CD4-positive, alpha-beta T cell treated with Interleukin-17A for 4 hours (primary cell): ENCODE measurements at places on chromosomes 16 and 17.
A peak's percentile ranks its signal among the peaks of the same experiment; 100 is the strongest.

- DNase-seq, result no peak
Observed at GRCh38 chr17:40348562-40349476, 15.7 kb downstream of the GJD3 start.

- peak; percentile 51 for DNase-seq
Observed at GRCh38 chr16:57600048-57600835, 28.2 kb upstream of the ADGRG1 start.

- DNase-seq, result no peak
Observed at GRCh38 chr16:80447241-80447640, 93.6 kb upstream of the DYNLRB2 start.

- no peak for DNase-seq
Observed at GRCh38 chr16:27636453-27637240, 86.7 kb downstream of the KATNIP start.

GRCh38 chr17:75632863-75633485, at the start of gene SMIM5:
Gene SMIM5 (plus strand): TSS chr17:75633434. CDS start chr17:75640202, 6,768 bp downstream.
- DNase-seq, result peak; percentile 90

- DNase-seq, result no peak
Observed at GRCh38 chr16:81798311-81799137, 19.4 kb downstream of the PLCG2 start.

DNA sequence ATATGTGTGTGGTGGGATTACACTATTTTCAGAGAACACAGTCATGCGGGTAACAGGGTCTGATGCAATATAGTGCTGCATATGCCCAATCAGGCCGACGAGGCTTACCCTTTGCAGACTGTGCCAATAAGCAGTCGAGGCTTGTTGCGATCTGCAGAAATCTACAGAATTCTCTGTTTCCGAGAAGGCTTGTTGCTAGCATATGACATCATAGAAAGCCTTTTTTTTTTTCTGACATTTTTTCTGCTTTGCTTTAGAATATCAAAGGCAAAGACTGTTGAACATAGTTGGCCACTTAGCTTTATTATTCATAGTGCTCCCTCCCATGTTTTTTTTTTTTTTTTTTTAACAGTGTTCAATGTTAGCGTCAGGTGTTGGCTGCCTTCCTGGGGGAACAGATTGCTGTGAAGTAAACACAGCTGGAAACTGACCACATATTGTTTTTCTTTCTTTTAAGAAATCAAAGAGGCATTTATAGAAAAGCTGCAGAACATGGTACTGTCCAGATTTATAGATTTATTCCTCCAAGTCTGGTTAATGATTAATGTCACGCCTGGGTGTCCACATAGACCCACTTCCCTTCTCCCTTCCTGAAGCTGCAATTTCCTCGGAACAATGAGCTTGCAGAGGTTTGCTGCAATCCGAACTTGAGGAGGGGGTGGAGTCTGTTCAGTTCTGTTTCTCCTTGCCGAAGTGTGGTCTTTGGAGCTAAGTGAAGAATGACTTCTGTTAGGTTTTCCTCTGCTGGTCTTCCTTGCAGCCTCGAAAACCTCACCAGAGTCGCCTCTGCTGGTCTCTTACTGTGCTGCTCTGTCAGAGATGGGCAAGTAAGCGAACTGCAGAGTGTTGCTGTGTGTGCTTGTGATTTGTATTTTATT, 87.3 kb downstream of the MAP2K6 start:
- DNase-seq, result no peak

- DNase-seq, result peak; percentile 83
Observed at GRCh38 chr17:38704606-38705522, at the start of gene MLLT6. Gene MLLT6 (plus strand): TSS chr17:38705273. CDS start chr17:38705633, 360 bp downstream.

DNA sequence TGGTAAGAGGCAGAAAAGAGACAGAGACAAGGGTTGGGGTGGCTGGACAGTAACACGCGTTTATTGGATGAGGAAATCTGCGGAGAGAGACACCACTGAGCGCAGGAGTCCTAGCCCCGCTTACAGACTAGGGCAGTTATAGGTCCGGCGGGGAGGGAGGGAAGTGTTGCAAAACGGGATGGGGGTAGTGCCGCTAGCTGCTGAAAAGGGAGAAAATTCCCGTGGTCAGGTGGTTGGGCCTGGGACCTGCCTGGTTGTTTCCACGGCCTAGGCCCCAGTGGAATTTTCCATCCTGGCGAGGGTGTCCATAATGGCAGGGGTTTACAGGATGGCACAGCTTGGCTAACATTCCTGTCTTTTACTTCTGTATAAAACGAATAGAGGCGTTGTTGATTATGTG, 5.5 kb upstream of the CPHXL2 start:
- no peak for DNase-seq

- DNase-seq, result no peak
Observed at GRCh38 chr16:70390774-70391173, 44.1 kb downstream of the DDX19A start.

DNA sequence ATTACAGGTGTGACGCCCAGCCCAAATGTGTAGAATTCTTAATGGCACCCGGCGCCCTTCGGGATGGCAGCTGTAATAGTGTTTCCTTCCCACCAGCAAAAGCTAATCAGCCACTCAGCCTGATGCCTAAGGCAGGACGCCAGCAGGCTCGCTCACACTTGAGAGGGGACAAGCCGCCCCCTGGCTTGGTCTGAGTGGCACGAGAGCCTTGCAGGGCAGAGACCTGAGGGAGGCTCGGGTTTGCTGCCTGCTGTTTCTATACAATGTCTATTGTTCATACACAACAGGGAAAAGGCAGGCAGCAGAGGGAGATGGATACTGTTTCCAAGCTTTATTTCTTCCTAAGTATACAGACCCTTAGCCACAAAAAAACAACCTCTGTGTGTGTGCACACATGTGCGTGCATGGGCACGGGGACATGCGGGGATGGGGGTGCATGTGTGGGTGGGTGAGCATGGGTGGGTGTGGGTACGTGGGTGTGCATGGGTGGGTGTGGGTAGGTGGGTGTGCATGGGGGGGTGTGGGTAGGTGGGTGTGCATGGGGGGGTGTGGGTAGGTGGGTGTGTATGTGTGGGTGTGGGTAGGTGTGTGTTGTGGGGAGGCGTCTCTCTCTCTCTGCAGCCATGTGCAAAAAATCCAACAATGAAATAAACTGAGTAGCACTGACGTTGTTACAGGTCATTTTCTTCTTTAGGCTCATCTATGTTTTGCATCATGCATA, 10.0 kb downstream of the SLC38A8 start:
- DNase-seq, result no peak

DNA sequence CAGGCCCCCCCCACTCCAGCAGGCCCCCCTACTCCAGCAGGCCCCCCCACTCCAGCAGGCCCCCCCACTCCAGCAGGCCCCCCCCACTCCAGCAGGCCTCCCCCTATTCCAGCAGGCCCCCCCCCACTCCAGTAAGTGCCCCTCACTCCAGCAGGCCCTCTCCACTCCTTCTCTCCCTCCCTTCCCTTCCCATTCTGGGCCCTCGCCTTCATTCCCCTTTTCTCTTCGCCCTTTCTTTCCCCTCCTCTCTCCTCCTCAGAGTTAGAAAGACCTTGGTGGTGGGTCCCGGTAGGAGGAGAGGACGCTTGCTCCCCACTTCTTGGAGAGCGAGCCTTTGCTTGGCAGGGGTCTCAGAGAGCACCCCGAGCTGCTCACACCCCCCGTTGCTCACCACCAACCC, 177.0 kb upstream of the TNRC6C start:
- DNase-seq, result no peak

DNA sequence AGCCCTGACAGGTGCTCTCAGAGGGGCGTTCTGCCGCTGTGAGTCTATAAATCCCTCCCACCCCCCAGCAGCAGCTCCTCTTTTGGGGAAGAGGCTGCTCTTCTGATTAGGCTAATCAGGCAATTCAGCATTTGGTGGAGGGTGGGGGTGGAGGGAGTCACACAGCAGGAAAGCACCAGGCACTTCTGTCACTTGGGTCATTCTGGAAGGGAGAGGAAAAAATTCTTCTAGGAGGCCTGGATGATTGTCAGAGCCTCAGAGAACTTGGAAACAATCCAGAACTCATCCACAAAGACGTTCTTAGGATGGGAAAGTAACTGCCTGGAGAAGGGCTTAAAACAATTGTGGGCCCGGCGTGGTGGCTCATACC, 7.3 kb upstream of the SSTR2 start:
- DNase-seq, result no peak

DNA sequence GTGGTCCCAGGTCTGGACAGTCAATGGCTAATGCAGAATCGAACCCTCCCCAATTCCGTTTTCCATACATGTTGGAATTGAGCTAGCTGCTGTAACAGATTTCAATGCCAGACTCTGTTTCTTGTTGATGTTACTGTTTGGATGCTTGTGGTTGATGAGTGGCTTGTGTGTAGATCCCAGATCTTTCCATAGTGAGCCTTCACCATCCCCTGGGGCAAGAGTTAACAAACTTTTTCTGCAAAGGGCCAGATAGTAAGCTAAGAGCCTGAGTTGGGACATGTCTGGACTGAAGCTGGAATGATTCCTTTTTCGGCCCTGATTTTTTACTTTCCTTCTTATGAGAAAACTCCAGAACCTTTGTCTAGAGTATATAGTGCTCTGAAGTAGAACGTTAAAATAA, 296.3 kb downstream of the CPPED1 start:
- DNase-seq, result no peak

DNA sequence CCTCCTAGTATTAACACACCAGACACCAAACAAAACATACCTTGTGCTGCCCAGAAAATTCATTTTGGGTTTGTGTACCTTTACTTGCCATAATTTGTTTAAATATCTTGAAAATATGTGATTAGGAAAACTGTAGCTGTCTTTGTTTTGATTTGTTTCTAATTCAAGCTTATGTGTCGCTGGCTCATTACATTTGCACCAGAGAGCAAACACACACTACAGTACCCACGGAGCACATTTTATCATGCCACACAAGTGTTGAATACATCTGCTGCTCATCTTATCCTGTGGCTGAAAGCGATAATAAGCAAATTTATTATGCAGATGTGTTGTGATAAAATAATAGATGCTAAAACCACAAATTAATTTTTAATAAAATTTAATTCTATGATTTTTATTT, 63.1 kb downstream of the SPAG9 start:
- DNase-seq, result no peak

- DNase-seq, result no peak
Observed at GRCh38 chr17:79216826-79217225, 142.2 kb downstream of the ENGASE start.

DNA sequence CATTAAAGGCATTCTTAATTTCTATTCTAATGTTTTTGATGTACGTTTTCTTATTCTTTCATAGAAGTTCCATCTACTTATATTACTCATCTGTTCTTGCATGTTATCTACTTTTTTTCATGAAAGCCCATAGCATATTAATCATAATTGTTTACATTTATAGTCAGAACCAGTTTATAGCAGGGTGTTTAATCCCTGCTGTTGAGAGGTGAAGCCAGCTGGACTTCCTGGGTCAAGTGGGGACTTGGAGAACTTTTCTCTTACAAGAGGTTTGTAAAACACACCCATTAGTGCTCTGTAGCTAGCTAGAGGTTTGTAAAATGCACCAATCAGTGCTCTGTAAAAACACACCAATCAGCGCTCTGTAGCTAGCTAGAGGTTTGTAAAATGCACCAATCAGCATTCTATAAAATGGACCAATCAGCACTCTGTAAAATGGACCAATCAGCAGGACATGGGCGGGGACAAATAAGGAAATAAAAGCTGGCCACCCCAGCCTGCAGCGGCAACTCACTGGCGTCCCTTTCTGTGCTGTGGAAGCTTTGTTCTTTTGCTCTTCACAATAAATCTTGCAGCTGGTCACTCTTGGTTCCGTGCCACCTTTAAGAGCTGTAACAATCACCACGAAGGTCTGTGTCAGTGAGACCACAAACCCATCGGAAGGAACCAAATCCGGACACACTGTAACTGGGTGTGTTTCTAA, 120.6 kb downstream of the TANC2 start:
- DNase-seq, result no peak

DNA sequence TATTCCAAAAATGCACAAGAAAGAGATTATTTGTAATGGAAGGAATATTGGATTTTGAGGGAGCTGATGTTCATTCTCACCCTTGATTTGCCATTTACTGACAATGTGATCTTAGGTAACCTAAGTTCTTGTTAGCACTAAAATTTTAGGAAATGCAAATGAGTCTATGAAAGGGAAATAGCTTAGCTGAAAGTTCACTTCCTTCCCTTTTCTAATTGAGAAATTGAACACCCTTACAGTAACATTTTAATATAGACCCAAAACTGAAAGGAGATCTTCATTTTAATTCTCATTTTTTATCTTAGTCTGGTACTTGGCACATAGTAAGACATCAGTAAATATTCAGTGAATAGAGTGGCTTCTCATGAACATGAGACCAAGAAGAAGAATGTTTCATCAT, 10.9 kb upstream of the WSB1 start:
- no peak for DNase-seq

- DNase-seq, result no peak
Observed at GRCh38 chr16:77394699-77395098, 40.1 kb downstream of the ADAMTS18 start.

- no peak for DNase-seq
Observed at GRCh38 chr17:31052187-31052889, 42.4 kb upstream of the NF1 start.

GRCh38 chr17:28969706-28970393, 18.5 kb upstream of the PHF12 start:
- no peak for DNase-seq

- DNase-seq, result no peak
Observed at GRCh38 chr16:87860553-87861299, 8.6 kb downstream of the SLC7A5 start.

GRCh38 chr16:81729451-81729850, 49.6 kb upstream of the PLCG2 start:
- DNase-seq, result no peak

- DNase-seq, result no peak
Observed at GRCh38 chr16:11446566-11447119, 101.4 kb downstream of the RMI2 start.

GRCh38 chr16:85420501-85421337, 192.4 kb upstream of the GSE1 start:
- DNase-seq, result peak; percentile 81

- DNase-seq, result no peak
Observed at GRCh38 chr16:81497690-81498089, 53.1 kb downstream of the CMIP start.

GRCh38 chr16:952321-952720, 18.5 kb downstream of the LMF1 start:
- no peak for DNase-seq

GRCh38 chr17:39867880-39868553, at the start of gene ZPBP2:
Gene ZPBP2 (plus strand): TSS chr17:39868202. CDS start chr17:39868355, 153 bp downstream.
- peak; percentile 64 for DNase-seq

- peak; percentile 32 for DNase-seq
Observed at GRCh38 chr17:59607817-59608403, 11.8 kb upstream of the CLTC start.

GRCh38 chr16:21526923-21527807, 72.2 kb upstream of the METTL9 start:
- DNase-seq, result no peak

GRCh38 chr17:75006653-75007052, 5.8 kb upstream of the MRPL58 start:
- no peak for DNase-seq

- no peak for DNase-seq
Observed at GRCh38 chr17:58232707-58233156, 5.7 kb upstream of the LPO start.

DNA sequence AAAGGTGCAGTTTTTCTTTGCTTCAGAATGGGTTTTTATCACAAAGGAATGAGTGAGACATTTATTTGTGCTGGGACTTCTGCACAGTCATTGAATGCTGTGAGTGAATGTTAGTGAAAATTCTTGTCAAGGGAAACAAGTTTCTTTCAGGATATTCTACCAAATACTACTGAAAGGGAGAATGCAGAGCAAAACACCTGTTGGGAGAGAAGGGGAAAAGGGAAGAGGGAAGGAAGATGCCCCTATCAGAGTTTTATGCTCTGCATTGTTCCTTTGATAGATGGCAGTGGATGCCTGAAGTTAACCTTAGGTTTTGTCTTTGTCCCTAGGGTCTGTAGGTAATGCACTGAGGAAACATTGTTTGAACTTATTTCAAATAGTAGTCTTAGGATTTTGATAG, 3.1 kb downstream of the GGNBP2 start:
- no peak for DNase-seq
